Stimulated activated naive CD8-positive, alpha-beta T cell treated with anti-CD3 and anti-CD28 coated beads, Interleukin-15, Interleukin-2, amounts not matched to agents 100 U/mL and 50 U/mL, for 24 hours (primary cell): ENCODE measurements at places on chromosomes 1 and 21.

DNA sequence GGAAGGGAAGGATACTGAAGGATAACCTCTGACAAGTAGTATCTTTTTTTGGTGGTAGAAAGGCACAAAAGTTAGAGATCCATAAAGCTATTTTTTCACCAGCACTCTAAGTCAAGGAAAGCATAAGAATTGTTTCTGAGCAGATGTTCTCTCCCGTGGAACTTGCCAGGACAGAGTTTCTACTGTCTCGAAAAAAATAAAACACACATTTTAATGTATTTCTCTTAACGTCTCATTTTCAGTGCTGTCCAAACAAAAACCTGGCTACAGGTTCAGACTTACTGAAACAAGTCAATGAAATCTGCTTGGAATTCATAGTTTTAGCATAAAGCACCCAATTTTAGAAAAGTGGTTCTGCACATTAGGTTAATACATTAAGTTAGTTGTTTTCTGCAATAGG is 338.3 kb downstream of the LTN1 start:
- DNase-seq: no peak

- no peak for DNase-seq
Observed at GRCh38 chr1:235244974-235245592, 82.9 kb downstream of the ARID4B start.

GRCh38 chr1:37123276-37124115 is 89.2 kb upstream of the GRIK3 start:
- DNase-seq: no peak

DNA sequence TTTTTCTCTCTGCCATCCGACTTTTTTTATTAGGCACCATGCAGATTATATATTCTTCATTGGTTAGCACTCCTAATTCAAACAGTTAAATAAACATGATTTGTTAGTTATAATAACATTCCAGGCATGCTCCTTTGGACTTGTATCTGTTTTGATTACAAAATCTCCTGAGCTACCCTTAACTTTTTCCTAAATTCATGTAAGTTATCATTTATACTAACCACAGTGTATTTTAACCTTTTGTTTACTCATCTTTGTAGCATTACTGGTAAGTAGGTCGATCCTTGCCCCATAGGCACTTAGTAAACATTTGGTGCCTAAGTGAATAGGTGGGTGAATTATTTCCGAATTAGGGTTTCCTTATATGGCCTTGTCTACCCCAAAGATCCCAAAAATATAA is 43.8 kb downstream of the MIER1 start:
- no peak for DNase-seq

- DNase-seq: no peak
Observed at GRCh38 chr1:231734417-231734816, 107.8 kb downstream of the DISC1 start.

- no peak for DNase-seq
Observed at GRCh38 chr21:29074007-29074376, 544 bp upstream of the CCT8 start.

DNA sequence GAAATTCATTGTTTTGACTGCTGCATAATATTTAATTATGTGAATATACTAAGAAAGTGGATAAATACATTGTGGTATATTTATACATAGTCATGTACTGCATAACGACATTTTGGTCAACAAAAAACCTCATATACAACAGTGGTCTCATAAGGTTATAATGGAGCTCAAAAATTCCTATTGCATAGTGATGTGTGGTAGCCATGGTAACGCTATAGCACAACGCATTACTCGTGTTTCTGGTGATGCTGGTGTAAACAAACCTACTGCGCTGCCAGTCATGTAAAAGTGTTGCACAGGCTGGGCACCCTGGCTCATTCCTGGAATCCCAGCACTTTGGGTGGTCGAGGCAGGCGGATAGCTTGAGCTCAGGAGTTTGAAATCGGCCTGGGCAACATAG is 52.6 kb upstream of the NHLH2 start:
- DNase-seq: no peak

- no peak for DNase-seq
Observed at GRCh38 chr1:224253721-224254120, 70.7 kb downstream of the DEGS1 start.

DNA sequence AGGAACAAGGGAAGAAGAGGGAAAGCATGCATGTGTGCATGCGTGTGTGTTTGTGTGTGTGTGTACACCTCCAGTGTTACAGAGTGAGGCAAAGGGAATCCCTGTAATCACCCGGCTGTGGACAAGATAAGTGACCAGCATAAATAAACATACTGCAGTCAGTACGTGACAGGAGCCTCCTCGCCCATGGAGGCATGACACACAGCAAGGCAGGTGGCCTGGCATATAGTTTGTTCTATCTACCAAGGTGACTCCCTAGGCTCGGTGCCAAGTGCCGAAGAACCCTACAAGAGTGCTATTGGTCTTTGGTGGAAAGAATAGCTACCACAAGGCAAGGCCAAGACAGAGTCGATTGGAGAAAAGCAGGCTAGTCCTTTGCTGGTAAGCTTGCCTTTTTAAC is 31.7 kb upstream of the HEATR1 start:
- no peak for DNase-seq

GRCh38 chr1:192418552-192419285 is 101.9 kb downstream of the RGS21 start:
- DNase-seq: no peak

- no peak for DNase-seq
Observed at GRCh38 chr1:159436469-159436868, 3.1 kb upstream of the OR10J1 start.

DNA sequence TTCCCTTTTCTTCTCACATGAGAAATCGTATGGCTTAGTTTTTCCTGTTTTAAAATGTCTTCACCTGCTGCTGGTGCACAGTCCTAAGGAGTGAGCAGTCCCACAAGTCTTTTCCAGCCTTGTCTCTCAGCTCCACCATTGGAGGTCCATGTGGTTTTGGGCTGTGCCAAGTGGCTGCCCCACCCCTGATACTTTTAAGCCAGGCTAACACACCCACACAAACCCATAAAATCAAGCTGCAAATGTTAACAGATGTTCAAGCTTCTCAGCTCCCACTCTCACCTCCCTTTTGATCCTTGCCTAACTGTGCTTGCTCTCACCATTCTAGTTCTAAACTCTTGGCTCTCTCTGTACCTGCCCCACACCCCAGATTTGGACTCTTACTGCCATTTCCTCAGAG is 74.5 kb upstream of the COL24A1 start:
- DNase-seq: no peak

DNA sequence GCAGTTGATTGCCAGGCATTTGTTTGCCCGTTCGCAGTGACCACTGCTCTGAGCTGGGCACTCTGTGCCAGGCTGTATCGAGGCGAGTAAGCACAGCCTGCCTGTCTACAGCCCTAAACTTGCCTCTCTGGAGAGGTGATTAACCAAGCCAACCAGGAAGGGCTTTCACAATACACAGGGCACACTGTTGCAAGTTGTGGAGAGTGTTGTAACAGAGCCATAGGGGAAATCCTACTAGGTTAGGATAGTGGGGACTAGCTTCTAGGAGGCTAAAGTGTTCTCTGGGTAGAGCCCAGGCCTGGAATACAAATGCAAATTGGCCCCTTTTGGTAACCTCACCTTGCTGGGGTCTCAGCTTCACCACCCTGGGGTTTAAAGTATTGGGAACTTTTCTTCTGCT is 23.8 kb downstream of the PRDM2 start:
- DNase-seq: no peak

DNA sequence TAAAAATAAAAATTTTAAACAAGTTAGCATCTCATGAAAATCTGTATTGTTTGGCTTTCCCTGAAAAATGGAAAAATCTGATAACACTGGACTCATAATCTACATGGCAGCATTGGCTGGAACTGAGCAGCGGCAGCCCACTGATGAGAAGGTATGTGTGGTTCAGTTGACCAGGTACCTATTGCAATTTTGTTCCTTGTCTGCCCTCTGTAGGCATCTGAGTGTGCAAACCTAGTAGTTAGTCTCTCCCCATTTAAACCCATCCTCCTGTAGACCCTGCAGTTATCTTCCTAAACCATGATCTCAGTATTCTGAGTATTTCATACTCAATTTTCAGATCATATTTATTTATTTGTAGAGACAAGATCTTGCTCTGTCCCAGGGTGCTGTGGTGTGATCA is 59.4 kb upstream of the SERBP1 start:
- peak; percentile 11 for DNase-seq

DNA sequence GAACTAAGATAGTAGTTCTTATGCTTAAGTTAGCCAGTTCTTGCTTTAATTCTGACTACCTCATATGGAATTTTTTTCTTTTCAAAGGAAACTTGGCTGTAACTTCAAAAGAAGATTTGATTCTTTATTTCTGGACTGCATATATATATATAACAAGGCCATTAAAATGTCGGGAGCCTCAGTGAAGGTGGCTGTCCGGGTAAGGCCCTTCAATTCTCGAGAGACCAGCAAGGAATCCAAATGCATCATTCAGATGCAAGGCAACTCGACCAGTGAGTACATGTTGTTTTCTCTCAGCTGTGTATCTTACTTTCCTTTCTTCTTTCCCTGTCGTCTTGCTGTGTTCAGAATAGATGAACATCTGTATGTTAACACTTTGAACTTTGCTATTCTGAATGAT is 21.8 kb downstream of the KIF1B start:
- DNase-seq: no peak

GRCh38 chr1:156118177-156118868 is 3.8 kb downstream of the LMNA start:
- DNase-seq: no peak

- DNase-seq: no peak
Observed at GRCh38 chr1:160800142-160800541, 4.2 kb downstream of the LY9 start.

- no peak for DNase-seq
Observed at GRCh38 chr1:64676386-64676785, 68.5 kb upstream of the RAVER2 start.

DNA sequence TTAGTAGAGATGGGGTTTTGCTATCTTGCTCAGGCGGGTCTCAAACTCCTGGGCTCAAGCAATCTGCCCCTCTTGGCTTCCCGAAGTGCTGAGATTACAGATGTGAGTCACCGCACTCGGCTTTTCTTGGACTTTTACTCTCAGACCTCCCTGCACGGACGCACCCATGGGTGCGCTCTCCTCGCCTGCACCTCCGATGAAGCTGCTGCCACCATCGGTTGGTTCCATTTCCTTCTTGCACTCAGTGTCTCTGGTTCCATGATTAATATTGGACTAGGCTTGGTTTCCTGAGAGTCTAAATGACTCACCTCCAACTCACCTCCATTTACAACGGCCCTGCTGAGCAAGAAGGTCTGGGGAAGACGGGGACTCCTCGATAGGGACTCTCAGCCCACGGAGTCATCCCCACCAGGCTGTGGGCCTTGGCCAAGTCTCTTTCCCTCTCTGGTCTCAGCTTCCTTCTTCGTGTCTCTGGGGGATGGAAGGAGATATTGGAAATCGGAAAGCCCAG is 6.7 kb upstream of the TNFRSF8 start:
- peak; percentile 49 for DNase-seq

GRCh38 chr21:44384968-44385367 is 31.5 kb downstream of the TRPM2 start:
- no peak for DNase-seq

GRCh38 chr1:211648980-211649934 is 26.2 kb downstream of the NEK2 start:
- DNase-seq: no peak

GRCh38 chr1:8739377-8739776 is 78.1 kb downstream of the RERE start:
- no peak for DNase-seq

DNA sequence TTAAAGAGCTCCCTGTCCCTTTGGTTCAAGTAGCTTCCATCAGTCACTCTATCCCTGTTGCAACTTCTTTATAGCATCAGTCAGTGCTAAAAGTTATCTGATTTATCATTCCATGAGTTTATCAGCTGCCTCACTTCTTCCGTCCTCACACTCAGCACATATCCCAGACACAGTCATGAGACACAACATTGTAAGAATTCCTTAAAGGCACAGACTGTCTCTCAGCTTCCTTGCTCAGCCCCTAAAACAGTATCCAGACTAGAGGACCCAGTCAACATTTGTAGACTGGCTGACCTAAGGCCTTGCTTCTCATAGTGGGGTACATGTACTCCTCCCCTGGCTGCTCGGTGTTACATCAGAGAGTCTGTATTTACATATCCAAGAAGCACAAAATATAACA is 164.9 kb upstream of the ADGRL2 start:
- no peak for DNase-seq

- no peak for DNase-seq
Observed at GRCh38 chr1:232551386-232551785, 78.5 kb downstream of the SIPA1L2 start.

GRCh38 chr1:39317111-39317510 is 112.6 kb downstream of the MACF1 start:
- DNase-seq: no peak

DNA sequence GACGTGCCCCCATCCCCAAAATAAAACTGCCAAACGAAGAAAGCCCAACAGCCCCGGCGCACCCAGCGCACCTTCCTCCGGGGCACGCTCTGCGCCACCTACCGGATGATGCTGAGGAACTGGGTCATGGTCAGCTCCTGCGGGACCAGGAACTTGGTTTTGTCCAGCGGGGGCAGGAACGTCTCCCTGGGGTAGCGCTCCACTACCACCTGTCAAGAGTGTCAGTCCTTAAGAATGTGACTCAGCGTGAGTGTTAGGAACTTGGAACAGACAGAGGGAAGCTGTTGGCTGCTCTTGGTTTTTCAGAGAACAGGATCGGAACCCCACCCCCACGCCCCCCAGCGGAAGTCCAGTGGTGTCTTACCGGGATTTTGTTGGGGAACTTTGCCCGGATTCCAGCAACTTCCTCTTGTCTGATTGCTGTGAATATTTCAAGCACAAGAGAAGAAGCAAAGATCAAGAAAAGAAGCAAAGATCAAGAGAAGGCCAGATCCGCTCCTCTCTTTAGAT is 431 bp downstream of the MAP1LC3C start:
- peak; percentile 66 for DNase-seq
